ENCODE measurements at places on chromosomes 7 and 10.

- no peak for DNase-seq
Measured at GRCh38 chr7:83701736-83702135, 52.8 kb upstream of the SEMA3E start.

- DNase-seq = no peak
Measured at GRCh38 chr7:106572394-106573124, 88.4 kb downstream of the CCDC71L start.

GRCh38 chr7:116495736-116496135, 3.8 kb upstream of the CAV2 start:
- DNase-seq = no peak

GRCh38 chr7:147861058-147861716, 729.4 kb upstream of the C7orf33 start:
- no peak for DNase-seq

DNA sequence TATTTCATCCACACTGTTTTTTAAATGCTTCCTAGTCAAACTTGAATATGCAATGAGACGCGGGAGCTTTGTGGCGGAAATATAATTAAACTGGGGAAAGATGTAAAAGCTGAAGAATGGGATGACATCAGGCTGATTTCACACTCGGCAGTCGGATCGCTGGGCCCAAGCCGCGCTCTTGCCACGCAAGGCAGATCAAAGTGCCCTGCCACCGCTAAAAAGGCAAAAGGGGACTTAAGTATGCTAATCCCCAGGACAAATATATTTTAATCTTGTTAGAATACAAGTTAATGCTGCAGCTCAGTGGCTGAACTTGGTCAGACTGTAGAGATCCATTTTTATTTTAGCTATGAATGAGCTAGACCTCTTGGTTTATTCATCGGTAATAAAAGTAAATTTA, 13.8 kb downstream of the EN2 start:
- DNase-seq = no peak

DNA sequence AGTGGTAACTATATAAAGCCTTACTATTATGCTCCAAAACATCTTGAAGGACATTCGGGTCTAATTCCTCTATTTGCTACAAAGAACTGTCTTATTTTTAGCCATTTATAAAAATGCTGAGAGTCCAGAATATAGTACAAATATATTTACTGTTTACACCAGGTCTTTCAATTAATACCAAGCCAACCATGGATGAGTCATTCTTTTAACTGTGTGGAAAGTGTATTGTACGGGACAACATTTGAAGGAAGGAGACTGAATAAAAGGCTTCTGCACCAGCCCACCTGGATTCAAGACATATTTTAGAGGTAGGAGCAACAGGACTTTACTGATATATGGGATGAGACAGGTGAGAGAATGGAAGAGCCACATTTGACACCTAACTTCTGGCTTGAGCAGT, 35.4 kb downstream of the MASTL start:
- no peak for DNase-seq

DNA sequence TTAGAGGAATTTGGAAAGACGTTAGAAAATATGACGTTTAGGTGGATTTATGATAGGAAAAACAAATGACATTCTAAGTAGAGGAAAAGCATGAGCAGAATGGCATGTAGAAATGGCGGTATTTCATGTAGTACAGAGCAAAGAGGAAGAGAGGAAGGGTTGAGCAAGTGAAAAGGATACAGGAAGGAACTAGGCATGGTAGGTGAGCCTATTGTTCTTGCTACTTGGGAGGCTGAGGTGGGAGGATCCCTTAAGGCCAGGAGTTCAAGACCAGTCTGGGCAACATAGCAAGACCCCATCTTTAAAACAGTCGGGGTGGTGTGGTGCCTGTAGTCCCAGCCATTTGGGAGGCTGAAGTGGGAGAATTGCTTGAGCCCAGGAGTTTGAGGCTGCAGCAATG, 1.2 kb downstream of the GTPBP10 start:
- DNase-seq = no peak

DNA sequence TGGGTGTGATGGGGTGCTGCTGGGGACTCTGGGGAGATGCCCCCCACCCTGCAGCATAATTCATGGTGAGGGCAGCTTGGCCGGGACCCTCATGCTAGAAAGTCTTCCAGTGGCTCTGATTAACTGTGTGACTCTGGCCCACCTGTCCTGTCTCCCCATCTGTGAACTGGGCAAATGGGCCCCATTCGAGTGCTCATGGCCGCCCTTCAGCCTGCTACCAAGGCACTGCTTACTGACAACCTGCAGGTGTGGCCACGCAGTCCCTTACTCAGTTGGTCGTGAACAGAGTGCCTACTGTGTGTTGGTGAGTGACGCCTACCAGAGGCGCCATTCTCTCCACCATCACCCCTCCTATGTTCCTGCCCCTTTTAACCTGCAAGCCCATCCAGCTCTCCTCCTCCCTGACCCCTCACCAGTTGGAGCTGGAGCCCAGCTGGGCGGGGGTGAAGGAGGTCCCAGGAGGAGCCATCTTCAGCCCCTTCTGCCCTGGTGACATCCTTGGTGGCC, 109.4 kb downstream of the ZMIZ1 start:
- DNase-seq = no peak

GRCh38 chr7:151506901-151507382, 12.8 kb downstream of the RHEB start:
- DNase-seq = no peak

DNA sequence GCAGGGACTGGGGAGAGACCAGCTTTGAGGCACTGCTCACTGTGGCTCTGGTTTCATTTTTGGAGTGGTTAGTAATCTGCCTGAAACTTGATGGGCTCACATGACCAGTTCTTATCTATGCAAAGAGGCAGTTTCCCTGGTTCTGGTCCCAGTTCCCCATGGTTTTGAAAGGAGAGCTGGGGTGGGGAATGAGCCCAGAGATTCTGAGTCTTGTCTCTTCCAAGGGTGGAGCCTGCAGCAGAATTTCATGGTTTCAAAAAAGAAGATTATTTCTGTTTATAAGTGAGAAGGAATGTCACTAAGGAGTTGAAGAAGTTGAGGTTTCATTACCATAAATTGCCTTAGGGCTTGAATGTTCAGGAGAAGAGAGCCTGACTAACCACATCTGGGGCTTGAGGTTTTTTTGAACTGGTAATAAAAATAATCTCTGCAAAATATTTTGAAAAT, 190.2 kb upstream of the HABP2 start:
- no peak for DNase-seq

DNA sequence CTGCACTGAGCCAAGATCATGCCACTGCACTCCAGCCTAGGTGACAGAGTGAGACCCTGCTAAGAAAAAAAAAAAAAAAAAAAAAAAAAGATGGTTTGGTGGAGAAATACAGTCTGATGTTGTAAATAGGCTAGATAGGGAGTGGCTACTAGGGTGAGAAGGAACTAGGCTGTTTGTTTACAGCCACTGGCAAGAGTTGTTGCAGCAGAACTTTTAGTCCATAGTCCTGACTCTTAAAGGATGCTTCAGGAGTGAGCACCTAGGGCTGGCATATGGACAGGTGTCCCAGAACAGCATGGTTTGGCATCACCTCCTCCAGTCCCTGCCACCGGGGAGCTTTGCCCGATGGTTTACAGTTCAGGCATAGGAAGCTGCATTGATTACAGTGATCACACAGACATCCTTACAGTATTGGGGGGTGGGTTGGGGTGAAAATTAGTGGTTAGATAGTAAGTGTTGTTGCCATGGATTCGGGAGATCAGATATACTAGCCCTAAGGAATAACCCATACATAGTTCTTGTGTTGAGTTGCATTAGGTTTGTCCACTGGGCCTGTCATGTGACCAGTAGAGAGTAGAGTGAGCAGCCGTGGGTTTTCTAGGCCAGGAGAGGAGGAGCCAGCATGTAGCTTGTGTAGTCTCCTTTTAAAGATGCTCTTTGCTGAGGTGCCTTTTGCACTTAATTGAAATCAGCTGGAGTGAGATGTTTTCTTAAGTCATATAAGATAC, 35.9 kb downstream of the ZRANB1 start:
- no peak for DNase-seq

DNA sequence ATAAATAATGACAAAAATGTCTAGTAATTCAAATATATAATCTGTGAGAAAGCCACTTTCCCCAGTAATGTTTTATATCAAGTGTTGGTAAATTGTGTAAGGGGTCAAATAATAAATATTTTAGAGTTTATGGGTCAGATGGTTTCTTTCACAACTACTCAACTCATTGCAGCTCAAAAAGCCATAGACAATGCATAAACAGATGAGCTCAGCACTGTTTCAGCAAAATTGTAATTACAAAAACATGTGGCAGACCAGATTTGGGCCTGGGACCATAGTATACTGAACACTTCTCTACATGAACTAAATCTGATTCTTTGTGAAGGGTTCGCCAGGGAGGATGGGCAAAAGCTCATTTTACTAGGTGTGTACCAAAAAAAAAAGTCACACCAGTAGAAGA, 460.8 kb downstream of the NRG3 start:
- no peak for DNase-seq

DNA sequence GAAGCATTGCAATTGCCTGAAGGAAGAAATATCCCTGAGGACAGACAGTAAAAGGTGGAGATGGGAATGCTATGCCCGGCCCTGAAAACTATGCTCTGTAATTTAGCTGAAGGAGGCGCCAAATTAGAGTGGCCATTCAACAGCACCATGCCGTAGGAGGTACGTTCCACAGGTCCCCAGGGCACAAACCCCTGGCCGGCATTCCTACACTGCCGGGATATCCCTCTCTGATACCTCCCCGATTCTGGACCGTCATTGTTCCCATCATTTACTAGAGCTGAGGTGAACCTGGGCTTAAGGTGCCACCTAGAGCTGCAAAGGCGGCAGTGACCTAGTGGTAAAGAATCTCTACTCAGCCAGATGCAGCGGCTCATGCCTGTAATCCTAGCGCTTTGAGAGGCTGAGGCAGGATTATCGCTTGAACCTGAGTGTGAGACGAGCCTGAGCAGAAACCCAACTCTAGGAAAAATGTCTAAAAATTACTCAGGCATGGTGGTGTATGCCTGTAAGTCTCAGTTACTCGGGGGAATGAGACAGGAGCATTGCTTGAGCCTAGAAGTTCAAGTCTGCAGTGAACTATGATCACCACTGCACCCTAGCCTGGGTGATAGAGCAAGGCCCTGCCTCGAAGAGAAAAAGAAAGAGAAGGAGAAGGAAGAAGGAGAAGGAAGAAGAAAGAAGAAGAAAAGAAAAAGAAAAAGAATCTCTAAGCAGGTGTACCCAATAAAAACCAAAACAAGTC, 53.0 kb upstream of the TNKS2 start:
- no peak for DNase-seq

DNA sequence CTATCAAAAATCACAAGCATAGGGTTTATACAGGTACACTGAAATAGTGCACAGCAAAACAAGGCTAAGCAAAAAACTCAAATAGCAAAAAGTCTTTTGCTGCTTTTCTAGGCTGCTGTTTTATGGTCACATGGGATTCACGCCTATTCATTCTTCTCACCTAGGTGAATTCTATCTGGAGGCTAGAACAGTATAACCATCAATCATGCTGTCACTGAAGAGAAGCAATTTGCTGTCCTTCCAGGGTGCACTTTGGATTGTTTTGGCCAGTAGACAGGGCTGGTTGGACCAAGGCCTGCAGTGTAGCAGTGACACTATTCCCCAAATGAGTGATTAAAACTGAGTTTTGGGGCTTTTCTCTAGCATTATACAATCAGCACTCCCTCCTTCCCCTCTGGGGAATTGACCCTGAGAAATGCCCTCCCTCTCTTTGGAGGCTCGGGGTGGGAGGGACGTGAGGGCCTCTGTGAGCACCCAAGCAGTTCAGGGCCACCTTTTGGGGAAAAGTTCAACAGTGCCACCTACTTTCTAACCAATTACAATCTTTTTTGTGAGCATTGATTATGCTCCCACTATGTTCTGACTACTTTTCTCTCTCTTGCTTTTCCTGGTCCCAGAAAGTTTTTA, 16.2 kb upstream of the SND1 start:
- no peak for DNase-seq

DNA sequence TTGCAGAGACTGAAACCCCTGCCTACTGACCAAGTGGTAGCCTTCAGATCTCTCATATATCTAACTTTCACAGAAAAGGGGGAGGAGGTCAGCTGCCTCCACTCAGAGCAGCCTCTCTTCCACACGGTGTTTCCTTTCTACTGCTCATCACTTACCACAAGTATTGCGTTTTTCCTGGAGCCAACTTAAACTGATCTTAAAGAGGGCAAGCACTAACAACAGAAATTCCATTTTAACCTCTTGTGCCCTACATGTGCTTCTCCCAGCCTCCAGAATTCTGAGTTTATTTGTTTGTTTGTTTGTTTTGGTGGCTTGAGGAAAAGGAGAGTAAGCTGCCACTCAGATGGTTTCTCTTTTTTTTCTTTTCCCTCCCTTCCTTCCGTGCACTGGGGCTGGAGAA, 19.1 kb downstream of the SKIDA1 start:
- no peak for DNase-seq
